ENCODE measurements at places on chromosomes 1 and 21.

DNA sequence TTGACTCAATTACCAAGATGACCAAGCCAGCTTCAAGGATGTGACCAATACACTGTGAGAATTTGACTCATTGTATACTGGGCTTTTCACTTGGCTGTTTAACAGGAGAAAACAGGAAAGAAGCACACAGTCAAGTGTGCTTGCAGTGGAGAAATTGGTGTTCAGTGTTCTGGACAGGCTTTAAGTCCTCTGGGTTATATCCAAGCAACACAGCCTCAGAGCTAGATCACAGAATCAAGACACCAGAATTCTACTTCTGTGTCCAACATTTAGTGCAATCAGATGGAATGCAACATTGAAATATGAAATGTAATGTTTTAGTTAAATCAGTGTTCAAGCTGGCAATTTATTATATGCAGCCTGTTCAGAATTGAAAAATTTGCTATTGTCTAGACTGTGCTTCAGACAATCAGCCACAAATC, 694.4 kb downstream of the LTN1 start:
- no peak for DNase-seq

DNA sequence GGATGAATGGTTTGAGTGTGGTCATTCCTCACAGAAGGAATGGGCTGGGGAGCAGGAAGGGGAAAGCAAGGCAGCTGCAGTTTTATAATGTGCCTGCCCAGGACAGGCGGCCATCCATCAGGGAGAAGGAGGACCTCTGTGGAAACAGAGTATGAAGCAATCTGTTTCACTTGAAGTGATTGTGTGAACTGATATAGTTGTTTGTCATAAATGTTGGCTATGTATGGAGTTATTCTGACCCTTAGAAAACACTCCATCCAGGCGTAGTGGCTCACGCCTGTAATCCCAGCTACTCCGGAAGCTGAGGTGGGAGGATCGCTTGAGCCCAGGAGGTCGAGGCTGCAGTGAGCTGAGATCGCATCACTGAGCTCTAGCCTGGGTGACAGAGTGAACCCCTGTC, 46.5 kb downstream of the NENF start:
- no peak for DNase-seq

DNA sequence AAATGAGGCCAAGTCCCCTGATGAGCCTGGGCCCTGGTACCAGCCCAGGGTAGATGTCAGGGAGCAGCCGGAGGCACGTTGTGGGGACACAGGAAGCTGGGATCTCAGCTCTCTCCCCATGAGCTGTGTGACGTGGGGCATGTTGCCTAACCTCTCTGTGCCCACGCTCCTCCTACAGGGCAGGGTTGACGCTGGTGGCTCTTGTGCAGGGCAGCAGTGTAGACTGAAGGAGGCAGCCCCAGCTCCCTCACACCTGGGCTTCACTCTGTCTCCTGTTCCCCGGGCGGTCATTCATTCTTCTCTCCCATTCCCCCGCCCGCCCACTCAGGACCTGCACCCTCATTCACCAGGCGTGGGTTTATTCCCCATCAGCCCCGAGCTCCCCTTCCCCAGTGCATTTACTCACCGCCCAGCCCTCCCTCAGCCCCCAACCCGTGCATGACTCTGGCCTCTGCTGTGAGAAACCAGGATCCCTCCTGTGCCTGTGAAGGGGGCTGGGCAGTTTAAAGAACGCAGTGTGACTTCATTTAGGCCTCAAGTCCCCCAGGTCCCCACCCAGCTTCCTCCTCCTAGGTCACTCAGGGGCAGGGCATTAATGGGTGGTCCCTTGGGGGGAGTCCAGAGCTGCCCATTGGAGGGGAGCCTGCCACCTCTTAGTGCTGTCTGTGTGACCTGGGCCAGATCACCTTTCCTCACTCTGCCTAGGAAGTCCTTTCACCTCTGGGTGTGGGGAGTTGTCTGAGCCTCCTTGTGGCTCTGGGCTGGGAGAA, 285.7 kb downstream of the PTPRU start:
- no peak for DNase-seq

DNA sequence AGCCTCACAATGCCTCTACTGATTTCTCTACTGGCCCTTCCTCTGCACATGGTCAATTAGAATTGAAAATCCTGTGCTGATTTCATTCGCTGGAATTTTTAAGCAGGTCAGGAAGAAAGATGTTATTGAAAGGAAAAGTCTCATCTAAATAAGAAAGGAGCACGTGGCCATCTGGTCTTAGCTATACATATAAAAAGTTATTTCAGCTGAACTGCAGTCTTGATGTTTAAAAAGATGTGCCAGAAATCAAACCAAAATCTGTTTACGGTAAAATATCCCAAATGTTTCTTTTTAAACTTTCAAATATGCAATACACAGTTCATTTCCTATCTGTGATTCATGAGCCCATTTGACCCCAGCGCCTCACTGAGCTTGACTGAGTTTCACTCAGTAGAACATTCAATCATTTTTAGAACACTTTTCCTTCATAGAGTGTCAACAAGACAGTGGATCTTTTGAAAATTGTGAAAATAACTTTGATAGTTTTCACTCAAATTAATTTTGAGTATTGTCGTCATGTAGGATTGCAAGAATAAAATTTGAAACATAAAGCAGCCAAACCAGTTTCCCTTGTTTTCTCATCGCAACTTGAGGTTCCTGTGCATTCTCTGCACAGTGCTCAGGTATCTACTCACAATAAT, 293.6 kb downstream of the PTPRC start:
- DNase-seq, result no peak

DNA sequence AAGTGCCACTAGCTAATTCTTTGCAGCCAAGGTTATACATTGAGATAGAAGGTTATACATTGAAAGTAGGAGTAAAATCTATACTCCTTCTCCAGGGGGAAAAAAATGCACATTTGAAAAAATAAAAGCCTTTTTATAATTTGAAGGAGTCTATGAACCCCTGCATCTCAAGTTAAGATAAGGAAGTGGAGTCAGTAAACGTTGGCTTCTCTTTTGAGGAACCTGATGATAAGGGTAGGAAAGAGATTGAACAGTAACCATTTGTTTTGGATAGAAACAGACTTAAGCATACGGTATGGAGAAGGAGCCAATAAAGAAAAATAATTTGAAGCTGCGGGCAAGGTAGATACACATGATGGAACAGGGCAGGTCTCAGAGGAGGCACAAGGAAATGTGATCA, 64.1 kb downstream of the RPAP2 start:
- DNase-seq, result no peak

DNA sequence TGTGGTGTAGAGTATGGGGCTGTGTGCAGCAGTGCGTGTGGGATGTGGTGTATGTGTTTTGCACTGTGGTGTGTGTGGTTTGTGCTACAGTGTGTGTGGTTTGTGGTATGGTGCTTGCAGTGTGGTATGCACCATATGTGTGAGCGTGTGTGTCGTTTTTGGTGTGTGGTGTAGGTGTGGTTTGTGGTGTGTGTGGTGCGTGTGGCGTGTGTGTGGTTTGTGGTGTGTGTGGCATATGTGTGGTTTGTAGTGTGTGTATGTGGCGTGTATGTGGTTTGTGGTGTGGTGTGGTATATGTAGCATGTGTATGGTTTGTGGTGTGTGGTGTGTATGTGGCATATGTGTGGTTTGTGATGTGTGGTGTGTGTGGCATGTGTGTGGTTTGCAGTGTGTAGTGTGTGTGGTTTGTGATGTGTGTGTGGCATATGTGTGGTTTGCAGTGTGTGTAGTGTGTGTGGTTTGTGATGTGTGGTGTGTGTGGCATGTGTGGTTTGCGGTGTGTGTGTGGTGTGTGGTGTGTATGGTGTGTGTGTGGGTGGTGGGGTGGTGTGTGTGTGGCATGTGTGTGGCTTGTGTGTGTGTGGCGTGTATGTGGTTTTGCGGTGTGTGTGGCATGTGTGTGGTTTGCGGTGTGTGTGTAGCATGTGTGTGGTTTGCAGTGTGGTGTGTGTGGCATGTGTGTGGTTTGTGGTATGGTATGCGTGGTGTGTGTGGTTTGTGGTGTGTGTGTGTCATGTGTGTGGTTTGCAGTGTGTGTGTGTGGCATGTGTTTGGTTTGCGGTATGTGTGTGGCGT, 53.5 kb upstream of the TRAPPC10 start:
- peak; percentile 42 for DNase-seq

DNA sequence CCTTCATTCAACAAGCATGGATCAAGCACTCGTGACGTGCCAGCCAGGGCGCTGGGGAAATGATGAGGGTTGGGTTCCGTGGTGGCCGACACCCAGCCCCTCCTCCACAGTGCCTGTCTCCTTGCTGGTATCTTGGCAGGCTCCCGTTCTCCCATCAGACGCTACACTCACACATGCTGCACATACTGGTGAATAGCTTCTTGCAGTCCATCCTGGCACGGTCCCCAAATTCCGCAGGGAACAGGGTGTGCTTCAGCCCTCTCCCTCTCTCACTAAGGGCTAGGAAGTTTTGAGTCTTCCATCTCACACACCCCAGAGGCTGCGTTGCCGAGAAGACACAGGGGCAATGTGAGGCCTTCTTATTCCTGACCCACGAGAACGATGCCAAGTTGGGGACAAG, 10.1 kb upstream of the MEF2D start:
- no peak for DNase-seq

DNA sequence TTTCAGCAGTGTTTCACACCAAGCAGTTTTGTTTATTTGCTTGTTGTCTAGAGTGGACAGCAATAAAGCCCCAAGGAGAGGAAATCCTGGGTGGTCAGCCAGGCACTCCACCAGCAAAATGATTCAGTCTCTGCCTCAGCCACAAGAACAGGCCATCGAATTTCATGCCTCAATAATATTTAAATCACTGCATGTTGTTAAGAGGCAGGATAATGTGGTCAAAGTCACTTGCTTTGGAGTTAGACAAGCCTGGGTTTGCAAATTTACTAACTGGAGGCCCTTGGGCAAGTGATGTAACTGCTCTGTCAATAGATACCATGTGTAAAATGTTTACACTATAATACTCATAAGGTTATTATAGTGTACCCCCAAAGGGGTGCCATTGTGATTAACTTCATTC, 349.6 kb downstream of the LMO4 start:
- DNase-seq, result no peak

GRCh38 chr1:229254910-229255541, 15.9 kb upstream of the RAB4A start:
- no peak for DNase-seq

- DNase-seq, result no peak
These were observed 18.7 kb downstream of the EXOSC10 start for GRCh38 chr1:11080931-11081330.

- DNase-seq, result no peak
These were observed 51.5 kb downstream of the LUZP1 start for GRCh38 chr1:23116921-23117699.

GRCh38 chr1:100719490-100719889, at the start of gene VCAM1:
TSS of gene VCAM1 (plus strand) at chr1:100719742. CDS start at chr1:100719861, 119 bp downstream.
- DNase-seq, result no peak

DNA sequence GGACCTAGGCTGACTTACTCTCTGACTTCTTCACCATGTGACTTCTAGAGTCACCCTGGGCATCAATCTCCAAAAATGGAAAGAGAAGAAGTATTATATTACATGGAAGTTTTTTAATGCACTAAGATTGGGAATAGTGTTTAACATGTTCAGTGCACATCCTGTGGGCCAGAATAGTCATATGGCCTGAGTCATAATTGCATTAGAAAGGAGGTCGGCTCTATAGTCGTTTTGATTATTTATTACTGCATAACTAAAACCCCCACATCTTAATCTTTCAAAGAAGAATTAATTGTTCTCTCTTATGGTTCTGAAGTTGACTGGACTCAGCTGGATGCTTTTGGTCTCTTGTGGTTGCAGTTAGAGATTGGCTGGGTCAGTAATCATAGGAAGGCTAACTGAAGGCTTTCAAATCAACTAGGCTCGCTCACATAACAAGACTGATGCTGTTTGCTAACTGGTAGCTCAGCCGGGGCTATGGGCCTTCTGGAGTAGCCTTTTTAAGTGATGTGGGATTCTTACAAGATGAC, 810.6 kb upstream of the ADGRL4 start:
- DNase-seq, result no peak

DNA sequence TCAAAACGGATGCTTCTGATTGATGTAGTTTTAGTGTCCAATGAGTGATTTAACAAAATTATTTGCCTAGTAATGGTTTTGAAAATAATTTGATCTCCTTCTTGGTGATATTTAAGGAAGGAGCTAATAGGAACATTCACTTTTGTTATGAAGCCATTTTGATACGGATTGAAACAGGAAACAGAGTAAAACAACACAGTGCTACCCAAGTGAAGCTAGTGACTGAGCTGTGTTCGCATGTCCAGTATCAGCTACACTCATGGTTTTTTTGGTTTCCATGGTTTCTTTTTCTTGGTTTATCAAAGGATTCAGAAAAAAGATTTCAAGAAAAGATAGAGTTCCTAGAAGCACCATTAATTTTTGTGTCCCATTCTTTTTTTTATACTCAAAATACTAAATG, 40.1 kb upstream of the PLEKHO1 start:
- no peak for DNase-seq

- DNase-seq, result no peak
These were observed 41.0 kb downstream of the SLX9 start for GRCh38 chr21:44980562-44981489.

- no peak for DNase-seq
These were observed 147.0 kb upstream of the FMN2 start for GRCh38 chr1:239944666-239945065.

- DNase-seq, result no peak
These were observed 553 bp downstream of the TTF2 start for GRCh38 chr1:117060441-117061317.

DNA sequence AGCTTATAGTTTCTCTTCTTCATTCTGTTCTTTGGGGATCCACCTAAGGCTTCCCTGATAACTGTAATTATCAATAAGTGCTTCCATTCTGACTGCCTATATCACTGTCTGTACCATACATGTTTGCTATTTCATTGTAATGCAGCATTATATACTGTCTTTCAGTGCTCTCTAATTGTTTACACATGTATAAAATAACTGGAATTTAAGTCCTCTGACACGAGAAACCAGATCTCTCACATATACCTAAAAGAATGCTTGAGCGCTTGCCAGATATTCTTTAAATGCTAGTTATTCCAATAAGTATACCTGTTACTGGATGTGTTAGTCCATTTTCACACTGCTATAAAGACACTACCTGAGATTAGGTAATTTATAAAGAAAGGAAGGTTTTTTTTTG, 34.7 kb downstream of the CELF3 start:
- no peak for DNase-seq

DNA sequence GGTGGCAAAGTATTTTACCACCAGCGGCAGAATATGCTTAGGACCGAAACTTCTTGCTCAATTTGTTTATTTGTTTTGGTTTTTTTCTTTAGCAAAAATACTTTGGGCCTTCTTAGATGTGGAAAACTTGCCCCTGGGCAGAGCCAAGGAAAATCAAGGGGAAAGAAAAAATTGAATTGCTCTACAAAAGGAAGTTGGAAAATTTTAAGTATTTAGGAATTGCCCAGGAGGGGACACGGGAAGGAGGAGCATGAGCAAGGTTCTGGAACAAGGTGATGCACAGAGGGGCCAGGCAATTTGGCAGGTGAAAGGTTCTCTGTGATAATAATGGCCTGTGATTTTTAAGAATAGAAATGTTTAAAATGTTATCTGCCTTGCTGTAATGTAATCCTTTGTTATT, 28.6 kb downstream of the SGIP1 start:
- no peak for DNase-seq

- DNase-seq, result no peak
These were observed 571.2 kb upstream of the USP24 start for GRCh38 chr1:55786396-55786795.

- DNase-seq, result peak; percentile 61
These were observed 32.5 kb downstream of the PEX14 start for GRCh38 chr1:10507111-10507879.

- DNase-seq, result no peak
These were observed 83.7 kb upstream of the BCL10 start for GRCh38 chr1:85359874-85360721.

All from stimulated activated CD8-positive, alpha-beta memory T cell treated with anti-CD3 and anti-CD28 coated beads, Interleukin-4, amount 100 ng/mL, for 48 hours (primary cell).